IPS DF 19.7 (cell line): ENCODE measurements at places on chromosomes 6 and 20.

GRCh38 chr6:116229287-116229913 lies 24.5 kb downstream of the TSPYL4 start:
- DNase-seq = peak; percentile 95

- no peak for DNase-seq
Measured at GRCh38 chr6:46948699-46949098, 27.0 kb upstream of the ADGRF5 start.

DNA sequence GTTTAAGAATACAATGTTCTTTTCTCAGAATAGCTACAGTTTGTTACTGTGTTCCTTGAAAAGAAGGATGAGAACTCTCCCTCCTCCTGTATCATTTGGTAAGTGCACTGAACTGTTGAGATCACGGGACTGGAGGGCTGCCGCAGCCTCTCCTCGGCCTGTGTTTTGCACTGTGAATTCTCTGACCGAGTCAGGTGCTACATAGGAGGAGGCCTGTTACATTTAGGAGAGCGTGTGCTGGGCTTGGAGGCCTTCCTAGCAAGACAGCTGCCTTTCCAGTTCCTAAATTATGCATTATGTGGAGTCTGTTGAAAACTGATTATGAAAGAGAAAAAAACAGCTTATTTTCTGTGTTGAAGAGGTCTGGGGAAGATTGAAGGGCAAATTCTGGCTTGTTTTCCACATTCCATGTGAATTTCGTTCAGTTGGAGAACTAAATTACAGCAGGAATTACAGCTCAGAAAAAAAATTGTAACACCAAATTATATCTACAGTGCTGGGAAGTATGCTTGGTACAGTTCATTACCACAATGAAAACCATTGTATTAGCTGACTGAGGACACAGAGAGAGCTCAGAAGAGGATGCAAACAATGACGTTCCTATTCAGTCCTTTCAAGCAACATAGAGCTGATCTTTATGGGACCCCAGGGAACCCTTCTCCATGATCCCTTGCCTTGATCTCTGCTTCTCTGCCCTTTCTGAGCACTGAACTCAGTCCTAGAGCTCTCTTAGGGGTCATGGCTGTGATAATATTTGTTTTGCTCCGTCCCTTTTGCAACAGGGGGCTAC lies 2.8 kb downstream of the TMC2 start:
- no peak for DNase-seq

GRCh38 chr20:36132802-36133211 lies 21.7 kb upstream of the EPB41L1 start:
- DNase-seq = no peak

- DNase-seq = no peak
Measured at GRCh38 chr20:39607141-39607540, 645.0 kb downstream of the DHX35 start.

DNA sequence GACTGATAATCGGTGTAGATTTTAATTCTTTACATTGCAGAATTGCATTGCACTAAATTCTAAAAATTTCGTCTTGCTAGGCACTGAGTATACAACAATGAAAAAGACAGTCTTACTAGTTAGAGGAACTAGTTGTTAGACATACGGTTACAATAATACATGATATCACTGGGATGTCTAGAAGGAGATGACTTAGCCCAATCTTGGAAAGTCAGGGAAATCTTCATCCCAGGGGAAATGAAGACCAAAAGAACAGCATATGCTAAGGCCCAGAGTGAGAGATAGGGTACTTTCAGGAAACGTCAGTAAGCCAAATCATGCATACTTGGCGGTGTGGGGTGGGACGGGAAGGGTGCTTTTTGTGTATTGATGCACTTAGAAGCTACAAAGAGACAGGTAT lies 901 bp downstream of the CEP57L1 start:
- DNase-seq = no peak

GRCh38 chr6:74060354-74060753 lies 364.4 kb downstream of the CD109 start:
- no peak for DNase-seq

- no peak for DNase-seq
Measured at GRCh38 chr6:135163440-135163738, 17.7 kb upstream of the MYB start.

DNA sequence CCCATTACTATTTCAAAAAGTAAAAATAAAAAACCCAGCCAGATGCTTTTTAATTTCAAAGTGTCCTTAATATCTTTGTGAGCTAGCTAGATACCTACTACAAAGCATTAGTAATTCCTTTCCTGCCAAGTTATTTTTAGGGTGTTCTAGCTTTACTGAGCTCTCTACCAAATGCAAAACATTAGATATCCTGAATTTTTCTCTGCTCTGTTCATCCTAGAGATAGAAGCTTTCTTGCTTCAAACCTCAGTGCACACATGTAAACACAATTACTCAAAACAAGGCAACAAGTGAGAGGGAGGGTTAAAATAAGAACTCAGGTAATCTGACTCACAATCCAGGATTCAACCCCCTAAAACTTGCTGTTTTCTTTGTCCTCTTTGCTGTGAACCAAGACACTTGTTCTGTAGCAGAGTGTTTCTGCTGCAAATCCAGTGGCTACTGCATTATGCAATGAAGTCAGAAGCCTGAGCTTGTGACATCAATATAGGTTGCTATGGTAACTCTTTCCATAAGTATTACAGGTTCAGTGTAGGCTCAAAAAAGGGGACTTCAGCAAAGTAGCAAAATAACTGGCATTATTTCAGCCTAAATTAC lies 72.6 kb upstream of the STXBP5 start:
- DNase-seq = no peak

- no peak for DNase-seq
Measured at GRCh38 chr6:139784222-139784769, 409.8 kb upstream of the CITED2 start.

GRCh38 chr6:130577178-130577919 lies 211.5 kb downstream of the TMEM200A start:
- no peak for DNase-seq

DNA sequence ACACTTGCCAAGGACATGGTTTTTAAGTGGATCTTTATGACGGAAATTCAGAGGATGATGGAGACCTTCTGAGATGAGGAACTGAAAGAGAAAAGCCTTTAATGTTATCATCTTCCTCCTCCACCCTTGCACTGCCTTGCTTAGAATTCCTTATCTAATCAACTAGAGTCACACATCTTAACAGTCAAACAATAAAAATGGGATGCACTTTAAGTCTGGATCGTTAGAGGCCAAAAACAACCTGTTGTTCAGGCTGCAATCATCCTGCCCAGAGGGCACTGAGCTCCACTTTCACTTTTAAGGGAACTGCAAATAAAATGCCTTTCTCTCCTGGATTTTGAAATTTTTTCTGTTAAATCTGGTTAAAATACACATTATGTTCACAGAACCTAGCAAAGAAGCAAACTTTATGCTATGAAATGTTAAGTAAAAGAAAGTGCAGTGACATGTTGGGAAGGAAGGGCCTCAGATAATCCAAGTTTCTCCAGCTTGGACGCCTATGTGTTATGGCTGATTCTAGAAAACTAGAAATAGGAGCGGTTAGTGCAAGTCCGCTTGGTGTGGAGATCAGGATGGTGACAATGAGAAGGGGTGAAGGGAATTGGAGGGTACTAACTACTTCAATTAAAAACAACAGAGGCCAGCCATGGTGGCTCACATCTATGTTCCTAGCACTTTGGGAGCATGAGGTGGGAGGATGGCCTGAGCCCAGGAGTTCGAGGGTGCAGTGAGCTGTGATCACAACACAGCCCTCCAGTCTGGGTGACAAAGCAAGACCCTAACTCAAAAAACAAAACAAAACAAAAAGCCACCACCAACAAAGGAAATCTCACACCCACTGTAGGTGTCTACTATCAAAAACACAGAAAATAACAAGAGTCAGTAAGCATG lies 66.4 kb upstream of the KIF13A start:
- no peak for DNase-seq

DNA sequence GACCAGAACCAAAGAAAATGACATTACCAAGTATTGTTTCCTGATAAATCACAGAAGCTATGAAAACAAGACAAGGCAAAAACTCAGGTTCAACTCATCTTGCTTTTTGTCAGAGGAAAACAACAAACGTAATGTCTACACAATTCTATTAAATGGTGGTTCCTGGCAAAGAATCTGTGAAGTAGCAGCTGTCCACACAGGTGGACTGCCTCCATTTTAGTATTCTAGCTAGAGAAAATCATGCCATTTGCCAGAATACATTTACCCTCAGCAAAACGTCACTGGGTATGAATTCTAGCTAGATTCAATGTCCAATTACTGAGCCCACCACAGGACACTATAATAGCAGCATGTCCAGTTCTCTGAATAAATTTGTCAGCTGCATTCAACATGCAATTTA lies 125.4 kb downstream of the ADGRB3 start:
- no peak for DNase-seq

DNA sequence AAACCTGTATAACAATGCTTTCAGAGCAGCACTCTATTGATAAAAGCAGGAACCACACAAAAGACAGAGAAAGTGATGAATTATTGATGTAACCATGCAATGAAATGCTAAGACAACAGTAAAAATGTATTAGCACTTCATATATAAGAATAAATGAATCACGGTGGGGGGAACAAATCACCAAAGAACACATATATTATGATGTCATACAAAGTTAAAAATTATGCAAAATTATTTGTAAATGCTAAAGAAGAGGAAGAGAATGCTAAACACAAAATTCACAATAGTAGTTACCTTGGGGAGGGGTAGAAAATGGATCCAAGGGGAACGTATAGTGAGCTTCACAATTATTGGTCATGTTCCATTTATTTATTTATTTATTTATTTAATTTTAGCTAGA lies 133.9 kb downstream of the KIF13A start:
- DNase-seq = no peak

- DNase-seq = no peak
Measured at GRCh38 chr6:70838907-70839285, 118.0 kb downstream of the B3GAT2 start.

DNA sequence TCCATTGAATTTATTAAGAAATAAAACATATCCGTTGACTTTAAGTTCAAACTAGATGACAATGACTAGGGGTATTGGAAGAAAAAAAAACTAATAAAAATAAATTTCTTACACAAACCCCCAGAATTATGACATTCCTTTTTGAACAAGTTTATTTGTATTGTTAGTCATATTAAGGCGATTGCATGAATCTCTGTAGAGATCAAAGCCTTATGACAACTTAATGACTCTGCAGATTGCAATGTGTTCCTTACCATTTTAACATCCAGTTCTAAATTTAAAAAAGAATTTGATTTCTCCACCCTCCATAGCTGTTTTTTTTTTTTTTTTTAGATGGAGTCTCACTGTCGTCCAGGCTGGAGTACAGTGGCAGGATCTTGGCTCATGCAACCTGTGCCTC lies 189.8 kb upstream of the CEP162 start:
- DNase-seq = no peak

GRCh38 chr6:167701010-167701409 lies 125.7 kb upstream of the AFDN start:
- DNase-seq = no peak

- no peak for DNase-seq
Measured at GRCh38 chr6:100465701-100466409, 1.1 kb upstream of the SIM1 start.

GRCh38 chr6:168934660-168935627 lies 318.7 kb downstream of the THBS2 start:
- DNase-seq = no peak

DNA sequence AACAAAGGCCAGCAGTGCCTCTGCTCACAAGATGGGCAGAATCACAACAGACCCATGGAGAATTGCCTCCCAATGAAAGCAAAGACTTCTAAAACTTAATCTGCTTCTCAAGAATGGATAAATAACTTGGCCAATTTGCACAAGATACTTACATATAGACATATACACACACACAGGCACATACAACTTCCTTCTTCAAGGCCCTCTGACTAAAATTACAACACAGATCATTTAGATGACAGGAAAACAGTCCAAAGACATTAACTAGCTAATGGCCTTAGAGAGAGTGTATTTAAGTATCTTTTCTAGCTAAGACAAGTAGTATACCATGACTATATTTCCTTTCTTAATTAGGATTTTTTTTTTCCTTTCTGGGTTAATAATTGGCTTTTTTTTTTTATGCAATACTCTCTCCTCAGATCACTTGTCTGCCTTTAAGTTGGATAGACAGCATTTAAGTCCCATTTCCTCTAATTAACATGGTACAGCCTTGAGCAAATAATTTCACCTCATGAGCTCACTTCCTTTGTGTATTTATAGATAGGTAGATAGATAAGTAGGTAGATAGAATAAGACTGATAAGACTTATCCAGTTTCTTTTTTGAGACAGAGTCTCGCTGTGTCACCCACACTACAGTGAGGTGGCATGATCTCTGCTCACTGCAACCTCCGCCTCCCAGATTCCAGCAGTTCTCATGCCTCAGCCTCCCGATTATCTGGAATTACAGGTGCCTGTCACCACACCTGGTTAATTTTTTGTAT lies 70.0 kb downstream of the NRSN1 start:
- DNase-seq = no peak

DNA sequence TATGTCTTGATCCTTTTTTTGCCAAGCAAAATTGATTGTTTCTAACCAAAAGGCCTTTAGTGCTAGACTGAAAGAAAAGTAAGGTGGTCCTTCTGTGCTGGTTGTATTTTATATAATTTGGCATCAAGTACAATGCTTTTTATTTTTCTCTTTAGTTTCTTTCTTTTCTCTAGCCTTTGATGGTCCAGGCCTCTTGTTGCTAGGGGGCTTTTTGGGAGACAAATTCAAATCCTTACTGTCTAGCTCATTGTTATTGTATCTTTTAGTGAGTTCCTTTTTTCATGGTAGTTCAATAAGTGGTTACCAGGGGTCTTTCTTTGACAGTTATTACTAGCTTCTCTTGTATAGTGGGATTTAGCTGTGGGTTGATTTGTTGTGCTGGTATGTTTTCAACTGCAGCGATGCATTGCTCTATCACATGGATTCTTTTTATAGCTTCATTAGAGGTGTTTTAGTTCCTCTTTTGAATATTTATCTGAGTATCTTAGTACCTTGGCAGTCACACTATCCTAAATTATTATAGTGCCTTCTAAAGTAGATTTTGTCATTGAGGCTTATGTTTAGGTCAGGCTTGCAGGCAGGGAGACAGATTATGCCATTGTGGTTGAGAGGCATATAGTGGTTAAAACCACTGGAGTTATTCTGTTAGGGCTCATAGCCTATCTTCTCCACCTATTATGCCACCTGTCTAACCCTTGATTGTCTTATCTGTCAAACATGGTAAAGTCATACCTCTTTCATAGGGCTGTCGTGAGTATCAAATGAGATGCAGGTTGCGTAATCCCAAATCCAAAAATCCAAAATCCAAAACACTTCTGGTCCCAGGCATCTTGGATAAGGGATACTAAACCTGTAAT lies 49.5 kb downstream of the KCNS1 start:
- DNase-seq = no peak

- DNase-seq = no peak
Measured at GRCh38 chr20:62020935-62021701, 44.6 kb downstream of the TAF4 start.

DNA sequence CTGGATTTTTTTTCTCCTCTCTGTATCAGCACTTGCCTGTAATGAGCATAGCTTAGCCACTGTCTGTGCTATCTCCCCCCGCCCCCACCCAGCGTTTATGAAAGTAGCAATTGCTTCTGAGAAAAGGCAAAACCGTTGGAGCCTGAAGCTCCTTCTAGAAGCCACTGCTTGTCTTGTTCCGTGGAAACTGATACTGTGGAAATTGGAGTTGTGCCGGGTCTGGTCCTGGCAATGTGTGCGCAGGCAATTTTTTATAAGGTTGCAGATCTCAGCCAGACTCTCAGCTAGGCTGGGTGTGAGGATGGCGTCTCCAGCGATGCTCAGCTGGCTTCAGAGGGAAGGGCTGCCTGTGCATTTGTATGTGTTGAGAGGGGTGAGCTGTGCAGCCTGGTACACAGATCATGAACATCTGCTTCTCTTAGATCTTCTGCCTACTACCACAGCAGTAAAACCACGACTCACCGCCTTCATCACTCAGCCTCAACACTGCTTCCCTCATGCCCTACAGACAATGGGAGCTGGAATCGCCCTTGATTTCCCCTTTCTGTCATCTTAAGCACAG lies 72.4 kb upstream of the GTSF1L start:
- DNase-seq = no peak
